A549 (cell line): ENCODE measurements at places on chromosomes 1 and 21.
A peak's percentile ranks its signal among the peaks of the same experiment; 100 is the strongest.

- DNase-seq: no peak
Measured at GRCh38 chr1:101382135-101382534, 145.3 kb downstream of the S1PR1 start.

DNA sequence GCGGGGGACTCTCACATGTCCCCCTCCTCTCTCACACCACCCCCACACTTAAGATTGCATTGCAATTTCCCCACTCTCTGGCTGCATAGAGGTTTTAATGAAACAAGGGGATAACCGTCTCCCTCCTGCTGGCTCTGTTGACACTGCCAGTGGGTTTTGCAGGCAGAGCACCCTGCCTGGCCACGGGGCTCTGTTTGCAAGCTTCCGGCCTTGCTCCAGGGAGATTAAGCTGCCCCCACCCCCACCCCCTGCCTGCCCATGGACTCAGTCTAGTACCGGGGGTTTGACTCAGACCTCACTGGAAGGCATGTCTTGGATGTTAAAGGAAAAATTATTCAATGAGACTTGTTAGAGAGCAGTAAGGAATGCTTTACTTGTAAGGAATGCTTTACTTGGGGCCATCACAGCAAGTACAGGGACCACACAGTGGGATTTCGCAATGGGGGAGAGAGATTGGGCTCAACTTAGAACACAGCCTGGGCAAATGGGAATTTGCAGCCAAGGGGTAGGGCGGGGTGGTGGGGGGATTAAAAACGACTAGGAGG is 101.0 kb downstream of the AJAP1 start:
- no peak for DNase-seq

- DNase-seq: no peak
Measured at GRCh38 chr1:42476605-42477004, 13.5 kb downstream of the CCDC30 start.

DNA sequence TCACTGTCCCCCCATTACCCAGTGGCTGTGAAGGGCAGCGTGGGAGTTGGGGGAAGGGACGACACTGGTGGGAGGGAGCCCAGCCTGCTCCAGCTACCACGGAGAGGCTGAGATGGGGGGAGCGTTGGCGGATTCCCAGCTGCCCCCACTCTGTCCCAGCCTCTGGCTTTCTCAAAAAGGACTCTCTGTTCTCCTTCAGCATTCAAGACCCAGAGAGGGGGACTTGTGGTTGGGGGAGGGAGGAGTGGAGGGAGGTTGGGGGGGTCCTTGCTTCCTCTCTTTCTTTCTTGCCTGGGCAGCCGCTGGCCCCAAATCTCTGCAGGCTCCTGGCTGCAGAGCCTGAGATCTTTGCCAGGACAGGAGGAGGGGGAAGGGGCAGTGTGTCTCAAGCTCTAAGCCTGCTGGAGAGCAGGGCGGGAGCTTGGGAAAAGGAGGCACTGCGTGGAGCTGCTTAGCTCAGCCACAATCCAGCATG is 2.2 kb downstream of the ATP1A2 start:
- DNase-seq: no peak

DNA sequence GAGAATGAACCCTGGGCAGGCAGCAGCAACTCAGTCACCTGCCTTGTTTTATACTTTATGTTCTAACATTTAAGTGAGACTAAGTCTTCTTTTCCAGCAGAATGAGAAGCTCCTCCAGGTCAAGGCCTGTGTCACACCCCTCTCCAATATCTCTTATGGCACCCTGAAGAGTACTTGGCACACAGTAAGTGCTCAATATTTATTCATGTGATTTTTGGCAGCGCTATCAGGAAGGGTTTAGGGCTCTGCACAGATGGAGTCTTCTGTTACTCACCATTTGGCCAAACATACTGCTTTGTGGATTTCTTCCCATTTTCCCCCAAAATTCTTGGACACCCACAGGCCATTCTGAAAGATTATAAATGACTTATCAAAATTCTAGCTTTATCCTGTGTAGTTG is 43.8 kb upstream of the MYBPHL start:
- no peak for DNase-seq

DNA sequence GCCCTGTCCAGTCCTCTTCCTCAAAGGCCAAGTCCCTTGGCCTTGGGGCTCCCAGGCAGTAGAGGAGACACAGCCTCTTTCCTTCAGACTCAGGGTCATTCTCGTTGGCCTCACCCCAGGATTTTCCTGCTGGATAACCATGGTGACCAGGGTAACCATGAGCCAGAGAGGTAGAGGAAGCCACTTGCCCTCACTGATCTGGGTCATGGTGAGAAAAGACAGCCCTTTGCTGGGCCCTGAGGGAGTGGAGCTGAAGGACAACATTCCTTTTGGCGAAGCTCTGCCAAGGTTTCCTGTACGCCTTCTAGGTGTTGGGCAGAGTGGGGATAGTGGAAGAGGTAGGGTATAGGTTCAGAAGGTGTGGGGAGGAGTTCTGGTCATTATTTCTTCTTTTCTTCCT is 53.1 kb upstream of the WNT4 start:
- DNase-seq: no peak

- no peak for DNase-seq
Measured at GRCh38 chr1:75616436-75617433, 5.8 kb upstream of the SLC44A5 start.

- DNase-seq: no peak
Measured at GRCh38 chr1:164764333-164764732, 205.3 kb downstream of the PBX1 start.

- DNase-seq: peak; percentile 10
Measured at GRCh38 chr1:181910905-181911304, 150.6 kb downstream of the ZNF648 start.

- no peak for DNase-seq
Measured at GRCh38 chr1:178451529-178451928, 45.2 kb downstream of the CLEC20A start.

- DNase-seq: no peak
Measured at GRCh38 chr1:221067721-221068120, 188.5 kb downstream of the HLX start.

- no peak for DNase-seq
Measured at GRCh38 chr1:240098534-240098933, 6.9 kb downstream of the FMN2 start.

- no peak for DNase-seq
Measured at GRCh38 chr1:150881331-150882070, 5.1 kb upstream of the ARNT start.

DNA sequence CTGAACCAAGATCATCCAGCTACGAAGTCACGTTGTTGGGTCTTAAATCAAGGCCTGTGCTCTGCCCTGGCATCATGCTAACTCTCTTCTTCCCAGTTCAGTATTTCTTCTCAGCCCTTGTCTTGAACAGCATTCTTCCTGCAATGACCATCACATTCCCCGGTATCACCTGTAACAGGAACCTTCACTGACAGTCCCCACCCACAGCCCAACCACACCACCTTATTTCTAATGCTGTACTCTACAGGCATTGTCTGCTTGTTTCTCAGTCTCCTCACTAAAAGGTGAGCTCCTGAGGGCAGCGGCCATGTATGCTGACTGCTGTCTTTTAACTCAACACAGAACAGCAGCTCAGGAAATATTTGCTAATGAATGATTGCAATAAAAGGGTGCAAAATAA is 54.0 kb downstream of the DAB1 start:
- DNase-seq: no peak
